ENCODE measurements at places on chromosomes 2 and 18.

DNA sequence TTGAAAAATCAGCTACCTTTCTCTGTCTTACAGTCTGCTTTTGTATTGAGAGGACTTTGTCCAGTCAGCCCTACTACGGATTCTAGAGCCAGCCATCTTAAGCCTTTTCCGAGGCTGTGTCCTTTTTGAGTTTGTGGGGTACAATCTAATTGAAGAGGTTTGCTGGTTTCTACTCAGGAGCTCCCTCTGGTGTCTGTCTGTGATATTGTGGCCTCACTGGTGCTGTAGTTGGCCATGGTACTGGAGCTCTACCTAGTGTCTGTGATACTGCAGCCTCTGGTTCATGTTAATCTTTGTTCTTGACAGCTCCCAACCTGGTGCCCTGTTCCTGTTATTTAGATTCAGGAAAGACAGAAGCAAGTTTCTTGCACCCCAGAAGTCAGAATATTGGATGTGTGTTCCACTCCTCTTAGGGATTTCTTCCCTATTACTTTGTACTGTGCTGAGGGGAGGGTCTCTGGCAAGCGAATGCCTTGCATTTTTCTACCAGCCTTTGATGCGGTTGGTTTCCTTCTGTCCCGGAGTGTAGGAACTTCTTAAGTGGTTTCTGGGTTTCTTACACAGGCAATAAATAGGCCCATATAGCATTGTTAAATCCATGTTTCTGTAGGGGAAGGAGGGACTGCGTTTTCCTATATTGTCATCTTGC, 78.5 kb downstream of the ACSL3 start:
- no peak overlapping the region for H3K27ac ChIP-seq
- no peak overlapping the region for H3K4me3 ChIP-seq
- peak; percentile 38 for DNase-seq

- no peak for DNase-seq
- peak overlapping the region; percentile 90 for H3K4me3 ChIP-seq
- H3K27ac ChIP-seq: peak overlapping the region; percentile 89
- no peaks in the 10 kb centered on the region for H3K27me3 ChIP-seq
- peaks cover 11% of the 10 kb centered on the region for H3K36me3 ChIP-seq
Observed at GRCh38 chr2:223944166-223944702, 901 bp downstream of the WDFY1 start.

- no peak overlapping the region for H3K4me3 ChIP-seq
- no peaks in the 10 kb centered on the region for H3K36me3 ChIP-seq
- no peaks in the 10 kb centered on the region for H3K4me1 ChIP-seq
Observed at GRCh38 chr2:42510608-42511243, 16.9 kb upstream of the KCNG3 start.

DNA sequence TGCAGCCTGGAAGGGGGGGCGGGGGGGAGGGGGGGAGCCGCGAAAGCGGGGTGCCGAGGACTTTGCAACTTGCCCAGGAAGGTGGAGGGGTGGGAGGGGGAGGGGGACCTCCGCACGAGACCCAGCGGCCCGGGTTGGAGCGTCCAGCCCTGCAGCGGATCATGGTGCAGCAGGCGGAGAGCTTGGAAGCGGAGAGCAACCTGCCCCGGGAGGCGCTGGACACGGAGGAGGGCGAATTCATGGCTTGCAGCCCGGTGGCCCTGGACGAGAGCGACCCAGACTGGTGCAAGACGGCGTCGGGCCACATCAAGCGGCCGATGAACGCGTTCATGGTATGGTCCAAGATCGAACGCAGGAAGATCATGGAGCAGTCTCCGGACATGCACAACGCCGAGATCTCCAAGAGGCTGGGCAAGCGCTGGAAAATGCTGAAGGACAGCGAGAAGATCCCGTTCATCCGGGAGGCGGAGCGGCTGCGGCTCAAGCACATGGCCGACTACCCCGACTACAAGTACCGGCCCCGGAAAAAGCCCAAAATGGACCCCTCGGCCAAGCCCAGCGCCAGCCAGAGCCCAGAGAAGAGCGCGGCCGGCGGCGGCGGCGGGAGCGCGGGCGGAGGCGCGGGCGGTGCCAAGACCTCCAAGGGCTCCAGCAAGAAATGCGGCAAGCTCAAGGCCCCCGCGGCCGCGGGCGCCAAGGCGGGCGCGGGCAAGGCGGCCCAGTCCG, 540 bp downstream of the SOX11 start:
- H3K4me1 ChIP-seq: no peaks in the 10 kb centered on the region
- H3K36me3 ChIP-seq: peaks cover 5% of the 10 kb centered on the region
- H3K27me3 ChIP-seq: peaks cover 38% of the 10 kb centered on the region
- no peak overlapping the region for H3K4me3 ChIP-seq

DNA sequence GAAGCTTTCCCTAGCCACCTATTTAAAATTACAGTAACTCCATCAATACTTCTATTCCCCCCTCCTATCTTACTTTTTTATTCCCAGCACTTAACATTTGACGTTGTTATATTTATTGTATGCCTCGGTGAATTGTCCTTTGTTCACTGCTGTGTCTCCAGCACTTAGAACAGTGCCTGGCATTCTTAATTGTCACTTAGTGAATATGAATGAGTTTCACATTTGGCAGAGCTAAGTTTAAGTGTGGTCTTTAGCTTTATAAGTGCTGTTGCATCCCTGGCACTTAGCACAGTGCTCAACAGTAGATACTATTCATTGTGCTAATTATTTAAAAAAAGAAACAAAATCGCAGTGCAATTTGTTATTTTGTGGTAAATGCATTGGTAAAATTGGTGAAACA, 1.7 kb downstream of the RMP24 start:
- no peak for DNase-seq
- H3K4me1 ChIP-seq: peaks cover 42% of the 10 kb centered on the region
- H3K27me3 ChIP-seq: no peaks in the 10 kb centered on the region
- H3K4me3 ChIP-seq: peak overlapping the region; percentile 96
- H3K36me3 ChIP-seq: peaks cover 54% of the 10 kb centered on the region
- peak overlapping the region; percentile 36 for H3K27ac ChIP-seq

GRCh38 chr2:40352703-40353099, 99.2 kb downstream of the SLC8A1 start:
- no peak overlapping the region for H3K27ac ChIP-seq
- no peak for DNase-seq
- H3K4me1 ChIP-seq: no peaks in the 10 kb centered on the region
- H3K27me3 ChIP-seq: no peaks in the 10 kb centered on the region
- H3K36me3 ChIP-seq: no peaks in the 10 kb centered on the region

- no peak overlapping the region for H3K4me3 ChIP-seq
- H3K4me1 ChIP-seq: no peaks in the 10 kb centered on the region
- no peaks in the 10 kb centered on the region for H3K36me3 ChIP-seq
- no peaks in the 10 kb centered on the region for H3K27me3 ChIP-seq
- DNase-seq: no peak
Observed at GRCh38 chr2:22600999-22601398, 784.0 kb upstream of the KLHL29 start.

DNA sequence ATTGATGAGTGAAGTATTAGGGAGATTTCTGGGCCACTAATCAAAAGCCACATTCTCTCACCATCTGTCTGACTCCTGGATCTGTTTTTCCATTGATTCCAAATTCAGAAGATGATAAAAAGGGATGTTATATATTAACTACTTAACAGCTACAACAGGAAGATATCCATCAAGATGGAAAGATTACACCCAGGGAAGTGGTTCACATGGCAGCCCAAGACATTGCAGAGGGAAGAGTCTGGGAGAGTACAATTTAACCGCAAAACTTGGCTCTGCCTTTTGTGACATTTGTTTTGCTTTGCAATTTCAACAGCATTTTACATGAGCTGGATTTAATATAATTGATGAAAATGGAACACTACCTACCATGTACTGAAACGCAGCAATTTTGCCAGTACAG, 22.5 kb upstream of the TCF4 start:
- H3K36me3 ChIP-seq: peaks cover 2% of the 10 kb centered on the region
- no peak overlapping the region for H3K4me3 ChIP-seq
- H3K4me1 ChIP-seq: no peaks in the 10 kb centered on the region
- DNase-seq: no peak
- H3K27ac ChIP-seq: no peak overlapping the region

GRCh38 chr2:194706179-194706578, 950.8 kb upstream of the SLC39A10 start:
- H3K4me3 ChIP-seq: no peak overlapping the region
- no peaks in the 10 kb centered on the region for H3K27me3 ChIP-seq
- peaks cover 1% of the 10 kb centered on the region for H3K36me3 ChIP-seq
- no peaks in the 10 kb centered on the region for H3K4me1 ChIP-seq
- no peak overlapping the region for H3K27ac ChIP-seq

DNA sequence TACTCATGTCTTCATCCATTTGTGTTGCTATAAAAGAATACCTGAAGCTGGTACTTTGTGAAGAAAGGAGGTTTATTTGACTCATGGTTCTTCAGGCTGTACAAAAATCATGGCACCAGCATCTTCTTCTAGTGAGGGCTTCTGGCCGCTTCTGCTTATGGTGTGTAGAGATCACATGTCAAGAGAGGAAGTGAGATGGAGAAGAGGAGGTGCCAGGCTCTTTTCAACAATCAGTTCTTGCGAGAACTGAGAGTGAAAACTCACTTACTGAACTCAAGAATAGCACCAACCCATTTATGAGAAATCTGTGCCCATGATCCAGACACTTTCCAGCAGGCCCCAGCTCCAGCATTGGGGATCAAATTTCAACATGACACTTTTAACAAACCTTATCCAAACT, 30.0 kb upstream of the BARD1 start:
- H3K4me3 ChIP-seq: no peak overlapping the region
- no peaks in the 10 kb centered on the region for H3K27me3 ChIP-seq
- H3K36me3 ChIP-seq: no peaks in the 10 kb centered on the region
- no peak for DNase-seq

GRCh38 chr18:59959073-59959472, 59.3 kb downstream of the PMAIP1 start:
- no peak overlapping the region for H3K27ac ChIP-seq
- H3K4me1 ChIP-seq: no peaks in the 10 kb centered on the region
- DNase-seq: no peak
- H3K36me3 ChIP-seq: peaks cover 2% of the 10 kb centered on the region
- peaks cover 10% of the 10 kb centered on the region for H3K27me3 ChIP-seq
